ENCODE measurements at places on chromosomes 12 and 14. TPM values are rescaled to one million over a fixed set of nuclear protein-coding genes. Genes with fewer than 3 reads are reported as not detected.

GRCh38 chr14:104373055-104373854 is 206.3 kb upstream of the C14orf180 start:
- DNase-seq = no peak

GRCh38 chr12:119096429-119097202 is 82.1 kb upstream of the HSPB8 start:
- DNase-seq = no peak

DNA sequence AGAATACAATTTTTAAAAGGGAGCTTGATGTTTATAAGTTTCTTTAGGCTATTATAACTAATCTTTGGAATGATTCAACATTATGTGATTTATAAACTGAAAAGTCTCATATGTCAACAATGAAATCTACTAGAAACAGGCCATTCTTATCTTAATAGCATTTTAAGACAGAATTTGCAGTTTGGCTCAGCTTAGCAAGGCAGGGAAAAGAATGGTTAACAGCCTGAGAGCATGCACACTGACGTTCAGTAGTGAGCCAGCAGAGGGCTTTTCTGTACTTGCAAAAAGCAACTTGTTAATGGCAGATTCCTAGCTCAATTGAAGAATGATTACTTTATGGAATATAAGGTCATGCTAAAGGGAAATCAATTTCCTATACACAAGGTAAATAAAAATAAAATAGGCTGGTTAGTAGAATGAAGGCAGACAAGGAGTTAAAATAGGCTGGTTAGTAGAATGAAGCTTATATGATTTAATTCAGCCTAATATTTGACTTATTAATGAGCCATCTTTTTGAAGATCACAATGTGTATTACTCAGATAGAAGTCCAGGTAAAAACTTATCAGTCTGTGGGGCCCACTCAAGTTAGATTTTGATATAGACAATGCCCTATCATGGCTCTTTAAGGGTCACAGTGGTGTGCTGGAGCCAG is 95.9 kb downstream of the OTOGL start:
- peak; percentile 72 for DNase-seq

DNA sequence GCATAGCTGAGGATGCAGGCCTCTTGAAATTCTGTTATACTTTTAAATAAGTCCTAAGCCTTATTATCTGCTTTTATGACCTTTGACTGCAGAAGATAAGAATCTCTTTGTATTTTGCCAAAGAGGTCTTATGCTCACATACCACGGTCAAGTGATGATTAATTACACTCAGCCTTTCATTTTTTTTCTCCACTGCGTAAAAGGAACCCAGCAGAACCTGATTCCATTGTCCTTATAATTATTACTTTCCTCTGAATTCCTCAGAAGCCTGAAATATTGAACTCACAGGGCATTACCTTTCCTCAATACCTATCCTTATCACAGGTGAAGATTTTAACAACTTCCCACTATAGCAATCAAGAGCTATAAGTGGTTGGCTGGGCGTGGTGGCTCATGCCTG is 498.7 kb upstream of the RPL10L start:
- DNase-seq = no peak

GRCh38 chr14:45709541-45709940 is 456.5 kb upstream of the MIS18BP1 start:
- DNase-seq = no peak

The ERP27 gene
- not detected for total RNA-seq

The NYNRIN gene
- 3.3 TPM for total RNA-seq

The OTOGL gene
- total RNA-seq = 0.26 TPM

The SLC8A3 gene
- 0.13 TPM for total RNA-seq

The FOXN4 gene
- not detected for total RNA-seq

The AQP5 gene
- total RNA-seq = under 0.01 TPM

The RHOJ gene
- total RNA-seq = 163 TPM

Measured in dermis microvascular lymphatic vessel endothelial cell (primary cell).